NCI-H2081 treated with DMSO at 0.1 percent for 48 hours (cell line): ENCODE measurements at places on chromosomes 7 and 10.

DNA sequence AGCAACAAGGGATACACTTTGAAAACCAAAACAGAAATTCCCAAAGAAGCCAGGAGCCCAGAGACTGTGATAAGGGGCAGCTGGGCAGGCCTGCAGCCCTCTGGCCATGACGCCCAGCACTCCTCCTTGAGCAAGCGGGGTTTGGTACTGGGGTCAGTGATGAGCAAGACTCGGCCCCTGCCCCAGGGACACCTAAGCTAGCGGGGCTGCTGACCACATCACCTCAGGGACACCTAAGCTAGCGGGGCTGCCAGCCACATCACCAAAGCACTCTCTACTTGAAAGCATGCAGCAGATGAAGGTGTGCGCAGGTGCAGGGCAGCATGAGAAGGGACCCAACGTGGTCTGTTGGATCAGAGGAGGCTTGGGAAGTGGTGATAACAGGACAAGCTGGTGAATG is 108.0 kb upstream of the PPP2R2D start:
- no peak for DNase-seq

DNA sequence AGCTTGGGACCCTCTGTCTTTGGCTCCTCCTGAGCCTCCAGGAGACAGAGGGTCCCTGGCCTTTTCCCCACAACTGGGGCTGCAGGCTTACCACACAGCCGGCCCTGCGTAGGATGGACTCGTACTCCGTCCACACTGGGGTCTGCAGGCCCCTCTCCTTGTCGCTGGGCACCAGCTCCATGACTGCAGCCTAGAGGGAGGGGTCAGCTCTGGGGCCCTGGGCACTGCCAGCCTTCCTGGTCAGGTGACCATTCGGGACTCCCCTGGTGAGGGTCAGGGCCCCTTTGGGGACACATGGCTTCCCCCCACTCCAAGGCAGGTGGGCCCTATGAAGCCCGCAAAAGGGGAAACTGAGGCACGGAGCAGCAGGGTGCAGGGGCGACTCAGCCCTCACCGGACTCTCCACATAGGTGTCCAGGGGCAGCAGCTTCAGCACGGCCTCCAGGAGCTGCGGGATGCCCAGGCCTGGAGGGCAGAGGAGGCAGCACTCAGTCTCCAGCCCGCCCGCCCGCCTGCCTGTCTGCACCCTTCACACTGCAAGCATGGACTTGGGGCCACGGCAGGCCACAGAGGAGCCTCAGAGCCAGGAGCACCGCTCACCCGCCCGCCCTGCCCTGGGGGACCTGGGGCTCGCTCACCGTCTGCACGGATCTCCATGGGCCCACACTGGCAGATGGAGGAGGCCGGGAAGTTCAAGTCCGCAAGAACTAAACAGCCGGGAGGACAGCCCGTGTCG is 1.1 kb downstream of the FUOM start:
- no peak for DNase-seq

DNA sequence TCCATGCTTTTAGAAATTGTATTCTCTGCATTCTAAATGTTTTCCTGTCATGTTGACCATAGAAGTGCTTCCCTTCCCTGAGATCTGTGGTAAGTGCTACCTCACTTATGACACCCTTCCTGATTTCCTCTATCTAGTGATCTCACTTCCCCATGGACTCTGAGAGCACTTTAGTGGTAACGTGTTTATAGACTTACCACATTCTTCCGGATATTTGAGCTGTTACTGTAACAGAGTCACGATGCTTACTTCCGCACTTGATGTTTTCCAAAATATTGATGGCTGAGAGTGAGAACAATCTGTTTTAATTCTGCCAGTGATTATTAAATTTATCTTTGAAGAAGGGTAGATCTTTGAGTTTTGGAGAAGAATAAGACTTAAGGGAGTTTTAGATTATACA is 60.1 kb upstream of the NAMPT start:
- no peak for DNase-seq

GRCh38 chr7:120793213-120793936 is 64.6 kb downstream of the TSPAN12 start:
- no peak for DNase-seq

DNA sequence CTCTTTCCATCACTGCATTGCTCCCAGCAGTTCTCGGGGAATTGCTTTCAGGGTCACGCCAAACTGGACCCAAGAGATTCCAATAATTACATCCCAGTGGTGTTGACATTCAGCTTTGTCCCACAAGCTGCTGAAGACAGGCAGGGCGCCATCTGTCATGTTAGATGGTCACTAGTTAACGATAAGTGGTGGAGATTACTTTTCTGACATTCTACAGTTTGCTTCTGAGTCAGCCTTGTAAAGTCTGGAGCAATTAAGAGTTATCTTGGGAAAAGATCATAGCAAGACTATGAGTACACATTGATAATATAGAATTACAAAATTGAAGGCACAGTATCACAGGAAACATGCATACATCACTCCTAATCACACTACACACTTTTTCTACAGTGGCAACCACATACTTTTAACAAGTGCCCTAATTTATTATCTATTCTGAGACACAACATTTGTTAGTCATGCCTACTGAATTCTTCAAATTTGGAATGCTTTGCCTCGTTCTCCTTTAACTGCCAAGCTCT is 41.9 kb downstream of the SEMA3C start:
- DNase-seq, result no peak

DNA sequence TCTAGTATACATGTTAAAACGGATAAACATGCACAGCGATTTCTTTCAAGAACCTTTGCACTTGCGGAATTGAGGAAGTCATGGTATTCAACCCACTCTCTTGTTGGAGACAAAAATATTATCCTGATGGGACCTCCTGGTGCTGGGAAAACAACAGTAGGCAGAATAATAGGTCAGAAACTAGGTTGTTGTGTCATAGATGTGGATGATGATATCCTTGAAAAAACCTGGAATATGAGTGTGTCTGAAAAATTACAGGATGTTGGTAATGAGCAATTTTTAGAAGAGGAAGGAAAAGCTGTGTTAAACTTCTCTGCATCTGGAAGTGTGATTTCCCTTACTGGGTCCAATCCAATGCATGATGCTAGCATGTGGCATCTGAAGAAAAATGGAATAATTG is 6.9 kb downstream of the THNSL1 start:
- DNase-seq, result no peak

DNA sequence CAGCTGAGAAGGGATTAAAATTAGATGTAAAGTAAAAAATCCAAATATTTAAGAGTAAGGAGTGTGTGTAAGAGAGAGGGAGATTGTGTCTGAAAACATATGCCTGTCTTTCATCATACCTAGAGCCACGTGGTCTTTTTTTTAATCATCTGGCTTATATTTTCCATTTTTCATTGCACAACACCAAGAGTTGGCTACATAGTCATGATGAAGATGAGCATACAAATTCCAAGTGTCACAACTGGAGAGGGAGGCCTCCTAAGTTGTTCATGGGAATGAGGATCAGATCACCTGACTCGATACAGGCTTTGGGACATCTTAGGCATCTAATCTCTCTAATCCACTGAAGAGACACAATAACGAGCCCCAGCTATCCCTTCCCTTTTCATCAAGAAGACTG is 47.2 kb upstream of the CCDC3 start:
- DNase-seq, result no peak

DNA sequence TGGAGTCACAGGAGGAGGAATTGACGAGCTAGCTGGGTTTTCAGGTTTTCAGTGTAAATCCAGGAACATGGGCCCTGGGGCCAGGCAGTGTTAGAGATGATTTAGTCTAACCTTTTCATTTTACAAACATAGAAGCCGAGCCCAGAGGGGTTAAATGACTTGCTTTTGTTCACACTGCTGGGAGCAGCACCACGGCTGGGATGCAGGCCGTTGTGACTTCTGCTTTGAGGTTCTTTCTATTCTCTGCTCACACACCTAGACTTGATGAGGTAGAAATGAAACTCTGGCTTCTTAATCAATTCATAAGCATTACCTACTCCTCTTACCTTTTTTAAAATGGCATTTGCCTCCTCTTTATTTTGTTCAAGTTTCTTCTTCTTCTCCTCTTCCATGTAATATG is 36.4 kb downstream of the CREB5 start:
- no peak for DNase-seq

GRCh38 chr7:106177300-106177690 is 65.2 kb upstream of the SYPL1 start:
- DNase-seq, result no peak

DNA sequence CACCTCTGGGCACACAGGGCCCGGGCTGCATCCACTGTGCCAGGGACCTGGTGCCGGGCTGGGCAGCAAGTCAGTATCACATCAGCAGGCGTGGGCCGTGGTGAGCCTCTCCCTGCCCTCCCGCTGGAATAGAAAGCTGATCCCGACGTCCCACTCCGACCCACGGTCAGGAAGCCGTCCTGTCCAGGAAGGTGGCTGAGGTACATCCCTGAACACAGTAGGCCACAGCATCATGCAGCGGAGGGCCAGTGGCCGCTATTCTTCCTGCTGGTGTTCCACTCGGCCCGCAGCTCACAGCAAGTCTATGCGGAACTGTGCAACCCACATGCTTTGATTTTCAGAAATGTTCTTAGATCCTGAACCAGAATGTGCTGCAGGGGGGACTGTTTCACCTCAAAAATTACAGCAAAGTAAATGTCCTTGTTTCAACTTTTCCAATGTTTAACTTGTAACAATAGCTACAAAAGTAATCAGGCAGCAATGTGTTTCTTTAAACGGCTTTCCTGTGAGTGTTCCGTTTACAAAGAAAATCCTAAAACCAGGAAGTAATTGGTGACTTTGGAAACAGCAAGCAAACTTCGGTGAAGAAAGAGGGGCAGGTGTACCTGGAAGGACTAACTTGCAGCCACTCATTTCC is 676 bp upstream of the GPR146 start:
- DNase-seq, result no peak

- DNase-seq, result peak; percentile 1
Measured at GRCh38 chr10:45249978-45250693, 65.3 kb downstream of the OR13A1 start.

GRCh38 chr7:94043299-94043698 is 39.1 kb upstream of the BET1 start:
- DNase-seq, result no peak

DNA sequence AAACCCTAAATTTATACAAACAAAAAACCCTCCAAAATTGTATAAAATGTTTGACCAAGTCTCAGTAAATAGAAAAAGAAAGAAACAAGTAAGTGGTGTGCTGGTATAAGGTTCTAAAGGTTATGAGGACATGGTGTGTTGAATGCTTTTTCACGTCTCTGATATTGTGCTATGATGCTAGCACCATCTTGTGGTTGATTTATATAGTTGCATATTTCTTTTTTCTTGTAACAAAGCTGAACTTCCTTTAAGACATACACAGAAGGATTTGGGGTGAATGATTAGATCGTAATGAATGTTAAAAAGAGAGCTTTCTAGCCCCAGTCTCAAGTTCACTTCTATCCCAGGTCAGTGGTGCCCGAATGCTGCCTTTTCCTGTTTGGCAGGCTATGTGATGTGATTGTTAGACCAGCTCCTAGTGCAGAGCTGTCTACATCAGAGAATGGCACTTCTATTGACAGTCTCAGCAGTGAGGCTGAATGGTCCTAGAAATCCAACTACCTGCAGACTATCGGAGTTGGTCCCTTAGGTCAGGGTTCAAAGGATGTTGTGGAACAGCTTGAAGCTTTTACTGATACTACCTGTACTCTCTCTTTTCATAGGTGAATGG is 25.0 kb downstream of the VTI1A start:
- DNase-seq, result no peak

- DNase-seq, result no peak
Measured at GRCh38 chr10:10207538-10207937, 810.1 kb upstream of the CELF2 start.

DNA sequence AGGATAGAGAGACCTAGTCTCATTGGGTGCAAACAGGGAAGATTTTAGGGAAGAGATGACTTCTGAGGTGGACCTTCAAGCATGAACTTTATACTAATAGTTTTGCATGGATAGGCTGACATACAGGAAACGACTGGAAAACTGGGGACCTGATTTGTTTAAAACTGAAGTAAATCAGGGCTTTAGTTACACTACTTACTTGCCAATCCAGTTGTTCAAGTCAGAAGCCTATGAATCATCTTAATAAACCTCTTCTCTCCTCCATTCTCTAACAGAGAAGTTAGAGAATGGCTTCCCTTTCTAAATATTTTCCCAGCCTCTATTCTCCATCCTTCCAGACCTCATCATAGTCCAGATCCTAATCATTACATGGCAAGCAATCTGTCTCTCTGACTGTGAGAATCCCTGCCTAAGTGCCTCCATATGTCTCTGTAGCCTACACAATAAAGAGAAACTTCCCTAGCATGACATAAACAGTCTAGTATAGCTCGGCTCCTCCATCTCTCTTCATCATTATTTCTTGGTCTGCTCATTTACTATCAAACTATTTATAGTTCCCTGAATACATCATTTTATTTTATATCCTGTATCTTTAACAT is 55.8 kb downstream of the PRKG1 start:
- no peak for DNase-seq

GRCh38 chr10:104090611-104091010 is 4.9 kb upstream of the COL17A1 start:
- DNase-seq, result no peak

GRCh38 chr7:1749351-1749863 is 79.3 kb downstream of the ELFN1 start:
- DNase-seq, result no peak

- DNase-seq, result no peak
Measured at GRCh38 chr10:11881477-11882417, 58.6 kb downstream of the PROSER2 start.

GRCh38 chr7:16066805-16067459 is 354.4 kb downstream of the CRPPA start:
- no peak for DNase-seq

DNA sequence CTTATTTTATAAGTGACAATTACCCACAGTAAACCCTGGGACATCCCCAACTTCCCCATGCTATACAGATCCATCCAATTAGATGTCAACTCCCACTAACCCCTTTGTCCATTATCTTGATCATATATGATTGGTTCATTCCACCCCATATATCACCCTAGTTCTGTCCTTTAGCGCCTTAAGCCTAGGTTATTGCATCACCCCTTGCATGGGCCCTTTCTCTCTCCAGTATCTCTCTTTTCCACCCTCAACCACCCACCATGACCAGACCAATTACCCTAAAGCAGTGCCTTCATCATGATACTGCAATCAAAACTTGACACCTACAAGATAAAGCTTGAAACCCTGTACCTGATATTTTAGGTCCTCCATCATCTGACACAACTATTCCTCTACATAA is 37.9 kb upstream of the GATAD1 start:
- no peak for DNase-seq
